NCI-H2171 (cell line): ENCODE measurements at places on chromosomes 2 and 18.
A peak's percentile ranks its signal among the peaks of the same experiment; 100 is the strongest.

DNA sequence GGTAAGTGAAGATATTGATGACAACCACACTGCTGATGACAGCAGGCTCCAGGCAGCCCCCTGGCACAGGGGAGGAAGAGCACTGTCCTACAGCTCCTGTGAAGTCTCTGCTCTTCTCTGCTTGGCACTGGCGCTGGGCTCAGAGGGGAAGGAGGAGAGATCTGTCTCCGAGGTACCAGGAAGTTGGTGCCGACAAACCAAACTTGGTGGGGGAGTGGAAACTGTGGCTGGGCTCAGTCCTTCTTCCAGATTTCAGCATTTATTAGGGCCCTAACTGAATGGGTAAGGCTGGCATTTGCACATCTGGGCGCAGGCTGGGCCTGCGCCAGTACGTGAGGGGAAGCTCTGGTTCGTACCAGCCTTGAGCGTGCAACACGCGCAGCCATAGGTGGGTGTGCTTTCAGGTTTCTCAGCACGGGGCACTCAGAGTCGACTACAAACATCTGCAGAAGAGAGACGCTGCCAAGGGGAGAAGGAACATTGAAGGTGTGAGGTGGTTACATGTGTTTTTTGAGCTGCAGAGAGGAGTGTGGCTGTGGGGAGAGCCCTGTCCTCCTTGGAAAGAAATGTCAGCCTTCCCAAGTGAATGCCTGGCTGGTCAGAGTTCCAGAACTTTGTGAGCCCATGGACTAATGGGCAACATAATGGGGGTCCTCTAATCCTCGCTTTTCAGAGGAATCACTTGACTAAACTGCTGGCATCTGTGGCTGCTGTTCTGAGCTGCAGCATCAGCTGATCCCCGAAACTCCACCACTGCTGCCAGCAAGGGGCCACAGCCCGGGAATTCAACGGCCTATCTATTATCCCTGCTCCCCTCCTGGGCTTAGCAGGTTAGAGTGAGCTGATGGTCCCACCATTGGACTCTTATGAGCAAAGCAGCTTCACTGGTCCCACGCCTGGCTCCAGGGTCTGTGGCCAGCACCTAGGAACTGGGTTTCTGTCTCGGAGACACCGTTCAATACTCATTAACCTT, 55.2 kb upstream of the SEMA4C start:
- DNase-seq = no peak

GRCh38 chr2:239824046-239824694, 201.0 kb downstream of the NDUFA10 start:
- DNase-seq = peak; percentile 57

DNA sequence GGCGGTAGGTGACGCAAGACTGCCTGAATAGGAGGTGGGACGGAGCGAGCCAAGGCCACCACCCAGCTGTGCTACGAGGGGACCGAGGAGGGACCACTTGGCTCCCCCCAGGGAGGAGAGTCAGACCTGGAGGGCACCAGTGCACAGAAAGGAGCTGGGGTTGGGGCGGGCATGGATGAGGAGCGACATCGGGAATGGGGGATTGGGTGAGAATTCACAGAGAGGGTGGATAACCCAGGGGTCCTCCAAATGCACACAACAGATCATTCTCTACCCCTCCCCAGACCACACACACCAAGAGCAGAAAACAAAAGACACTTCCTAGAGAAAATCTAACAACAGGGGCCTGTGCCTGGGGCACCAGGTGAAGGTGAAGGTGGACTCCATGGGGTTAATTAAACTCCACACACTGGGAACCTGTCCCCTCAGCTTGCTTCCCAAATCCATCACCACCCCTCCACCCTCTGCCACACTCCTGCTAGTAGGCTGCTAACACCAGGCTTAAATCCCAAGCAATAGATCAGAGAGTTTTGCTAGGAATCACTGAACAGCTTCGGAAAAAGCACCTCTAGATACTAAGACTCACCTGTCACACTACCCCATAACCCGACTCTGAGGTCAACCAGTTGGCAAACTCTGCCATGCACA, 274.6 kb downstream of the EIPR1 start:
- no peak for DNase-seq

GRCh38 chr2:182187130-182187529, 201.5 kb downstream of the PPP1R1C start:
- no peak for DNase-seq

DNA sequence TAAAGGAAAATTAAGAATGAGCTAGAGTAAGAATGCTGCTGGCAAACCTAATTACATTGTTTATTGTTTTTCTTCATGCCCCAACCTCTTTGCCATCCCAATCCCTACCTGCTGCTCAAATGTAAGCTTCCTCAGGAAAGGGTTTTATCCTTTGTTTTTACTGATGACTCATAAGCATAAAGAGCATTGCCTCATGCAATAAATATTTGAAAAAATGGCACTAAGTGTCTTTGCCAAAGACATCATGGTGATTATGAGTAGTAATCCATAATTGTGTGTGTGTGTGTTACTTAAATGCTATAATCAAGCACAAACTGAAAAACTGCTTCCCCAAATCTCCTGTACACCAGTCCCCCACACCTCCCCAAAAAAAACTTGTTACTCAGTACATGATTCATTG, 53.4 kb downstream of the DNER start:
- no peak for DNase-seq

- peak; percentile 12 for DNase-seq
Observed at GRCh38 chr2:218781691-218782527, at the start of gene CYP27A1. CYP27A1 (plus strand) TSS chr2:218782147; CDS start chr2:218782183, 36 bp downstream.

- DNase-seq = no peak
Observed at GRCh38 chr2:230589497-230590015, 123.1 kb upstream of the CAB39 start.

- DNase-seq = no peak
Observed at GRCh38 chr18:2967820-2968219, 45.1 kb downstream of the LPIN2 start.

DNA sequence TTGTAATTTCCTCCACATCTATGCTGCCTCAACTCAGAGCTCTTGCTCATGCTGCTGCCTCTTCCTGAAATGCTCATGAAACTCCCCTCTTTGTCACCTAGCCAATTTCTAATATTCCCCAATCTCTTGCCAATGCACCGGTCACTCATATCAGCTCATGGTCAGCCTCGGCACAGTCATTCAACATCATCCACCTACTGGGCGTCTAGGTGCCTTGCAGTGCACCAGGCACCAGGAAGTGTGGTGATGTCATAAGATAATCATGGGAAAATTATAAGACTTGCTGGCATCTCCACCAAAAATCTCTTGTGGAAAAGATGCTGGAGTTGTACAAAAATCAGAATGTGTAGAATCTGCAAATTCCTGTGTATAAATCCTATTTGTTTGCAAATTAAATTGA, 52.6 kb upstream of the RAB27B start:
- no peak for DNase-seq

DNA sequence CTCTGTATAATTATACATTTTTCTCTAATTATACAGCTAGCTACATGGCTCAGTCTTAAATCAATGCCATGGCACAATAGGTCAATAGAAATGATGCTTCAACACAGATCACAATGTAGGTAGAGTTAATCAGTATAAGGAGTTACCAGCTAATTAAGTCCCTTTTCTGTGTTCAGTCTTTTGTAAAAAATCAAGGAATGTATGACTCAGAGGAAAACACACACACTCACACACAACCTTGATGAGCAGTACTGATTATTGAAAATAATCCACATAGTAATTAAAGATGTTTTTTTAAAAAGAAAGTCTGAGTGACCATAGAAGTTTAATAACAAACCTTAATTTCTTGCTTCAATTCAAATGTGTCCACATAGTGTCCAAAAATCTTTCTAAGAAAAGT, 691.3 kb downstream of the LRP1B start:
- no peak for DNase-seq
